ENCODE measurements at places on chromosomes 6 and 20. TPM values are rescaled to one million over a fixed set of nuclear protein-coding genes. Genes with fewer than 3 reads are reported as not detected.

The C4B gene
- 0.30 TPM for total RNA-seq

The PRL gene
- total RNA-seq, result not detected

The FAM217A gene
- not detected for total RNA-seq

The EXOC2 gene
- 46.5 TPM for total RNA-seq

The LINC00237 gene
- not detected for total RNA-seq

DNA sequence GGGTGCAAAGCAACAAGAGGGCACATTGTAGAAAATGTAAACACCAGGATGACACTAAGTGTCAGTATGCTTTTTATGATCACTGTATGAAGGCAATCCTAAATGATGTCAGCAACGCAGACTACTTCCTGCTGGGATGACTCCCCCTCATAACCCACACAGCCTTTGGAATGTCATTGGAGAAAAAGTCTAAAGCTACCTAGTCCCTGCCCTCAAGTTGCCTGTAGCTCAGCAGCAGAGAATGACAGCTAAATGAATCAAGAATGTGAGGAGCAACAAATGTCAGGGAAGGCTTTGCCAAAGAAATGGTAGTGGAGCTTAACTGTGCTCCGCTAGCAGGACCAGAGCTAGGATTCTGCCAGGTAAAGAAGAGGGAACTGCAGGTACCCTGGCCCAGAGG is 555.6 kb downstream of the CD83 start:
- no peak overlapping the region for H3K27ac ChIP-seq
- no peak overlapping the region for H3K4me3 ChIP-seq
- peaks cover 9% of the 10 kb centered on the region for H3K4me1 ChIP-seq
- no peaks in the 10 kb centered on the region for H3K27me3 ChIP-seq

DNA sequence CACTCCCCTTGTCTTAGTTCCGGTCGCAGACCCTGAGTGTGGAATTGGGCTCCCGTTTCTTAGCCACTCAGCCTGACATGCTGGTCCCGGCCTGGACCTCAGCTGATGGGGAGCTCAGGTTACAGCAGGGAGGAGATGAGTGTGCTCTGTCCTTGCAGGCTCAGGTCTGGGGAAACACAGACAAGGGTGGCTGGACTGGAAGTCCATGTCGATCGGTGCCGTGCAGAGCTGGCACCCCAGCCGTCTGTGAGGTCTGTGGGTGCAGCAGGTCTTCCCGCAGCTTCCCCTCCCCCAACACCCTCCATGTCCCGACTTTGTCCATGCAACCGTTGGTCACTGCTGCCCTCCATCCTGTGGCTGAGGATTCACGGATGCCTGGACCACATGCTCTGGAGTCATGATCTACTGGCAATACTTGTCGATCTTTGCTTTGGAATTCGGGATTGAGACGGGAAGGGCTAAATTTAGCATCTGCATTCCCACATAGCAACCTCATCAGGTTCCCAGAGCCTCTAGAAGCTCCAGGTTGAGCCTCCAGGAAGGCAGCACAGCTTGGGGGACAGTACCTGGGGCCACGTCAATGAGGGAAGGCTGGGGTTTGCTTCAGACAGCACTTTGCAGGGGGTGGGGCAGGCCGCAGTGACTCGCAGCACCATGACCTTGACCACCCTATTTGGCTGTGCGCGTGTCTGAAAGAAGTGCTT is 118.8 kb downstream of the PSMB1 start:
- DNase-seq, result peak; percentile 33
- H3K36me3 ChIP-seq, result no peaks in the 10 kb centered on the region
- H3K4me3 ChIP-seq, result no peak overlapping the region
- peaks cover 46% of the 10 kb centered on the region for H3K4me1 ChIP-seq

GRCh38 chr6:135161411-135162395 is 19.4 kb upstream of the MYB start:
- H3K27me3 ChIP-seq, result no peaks in the 10 kb centered on the region
- H3K4me3 ChIP-seq, result no peak overlapping the region
- H3K36me3 ChIP-seq, result no peaks in the 10 kb centered on the region

- H3K36me3 ChIP-seq, result no peaks in the 10 kb centered on the region
- H3K4me3 ChIP-seq, result no peak overlapping the region
- DNase-seq, result no peak
Observed at GRCh38 chr6:319177-320131, 27.2 kb downstream of the DUSP22 start.

DNA sequence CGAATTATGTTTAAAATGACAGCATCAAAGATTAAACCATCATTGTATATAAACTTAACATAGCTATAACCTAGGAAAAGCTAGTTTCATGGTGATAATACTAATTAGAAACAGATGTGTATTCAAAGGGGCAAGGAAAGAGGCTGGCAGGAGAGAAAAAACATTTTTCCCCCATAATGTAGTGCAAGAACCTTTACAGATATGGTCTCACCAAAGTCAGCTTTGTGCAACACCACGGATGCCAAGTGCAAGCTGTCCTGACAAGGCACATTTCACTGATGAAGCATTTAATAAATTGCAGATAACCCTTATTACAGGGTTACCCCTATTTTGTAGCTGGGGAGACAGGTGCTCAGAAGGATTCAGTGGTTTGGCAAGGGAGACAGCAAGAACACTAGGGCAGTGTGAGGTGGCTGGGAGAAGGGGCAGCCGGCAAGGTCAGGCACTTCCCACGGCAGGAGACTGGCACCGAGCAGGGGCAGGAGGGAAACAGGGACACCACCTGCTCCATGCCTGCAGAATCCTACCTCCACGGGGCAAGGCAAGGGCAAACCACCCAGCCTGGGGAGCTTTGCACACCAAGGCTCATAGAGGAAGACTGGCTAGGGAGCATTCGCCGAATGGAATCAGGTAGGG is 6.5 kb downstream of the RPS6KA2 start:
- H3K27ac ChIP-seq, result no peak overlapping the region
- no peak overlapping the region for H3K4me3 ChIP-seq
- peaks cover 6% of the 10 kb centered on the region for H3K27me3 ChIP-seq
- H3K36me3 ChIP-seq, result no peaks in the 10 kb centered on the region
- peaks cover 1% of the 10 kb centered on the region for H3K4me1 ChIP-seq

GRCh38 chr6:163751032-163751525 is 336.6 kb downstream of the QKI start:
- H3K27ac ChIP-seq, result no peak overlapping the region
- peaks cover 9% of the 10 kb centered on the region for H3K4me1 ChIP-seq
- H3K4me3 ChIP-seq, result no peak overlapping the region

DNA sequence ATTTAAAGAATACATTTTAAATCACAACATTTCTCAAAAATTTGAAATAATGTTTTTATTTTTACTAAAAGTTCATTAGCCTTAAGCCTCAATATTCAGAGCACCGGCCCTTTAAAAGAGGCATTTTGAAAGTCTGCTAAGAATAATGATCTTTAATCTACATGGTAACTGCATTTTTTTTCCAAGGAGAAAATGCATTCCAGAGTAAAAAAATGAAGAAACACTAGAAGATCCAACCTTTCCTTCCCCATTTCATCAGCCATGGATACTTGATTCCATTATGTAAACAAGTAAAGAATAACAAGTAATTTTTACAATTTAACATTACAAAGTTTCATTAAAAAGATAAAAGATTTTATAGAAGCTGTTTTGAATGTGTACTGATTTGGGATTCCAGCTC is 21.8 kb downstream of the LCA5 start:
- no peak overlapping the region for H3K27ac ChIP-seq
- H3K27me3 ChIP-seq, result no peaks in the 10 kb centered on the region
- H3K4me3 ChIP-seq, result no peak overlapping the region

DNA sequence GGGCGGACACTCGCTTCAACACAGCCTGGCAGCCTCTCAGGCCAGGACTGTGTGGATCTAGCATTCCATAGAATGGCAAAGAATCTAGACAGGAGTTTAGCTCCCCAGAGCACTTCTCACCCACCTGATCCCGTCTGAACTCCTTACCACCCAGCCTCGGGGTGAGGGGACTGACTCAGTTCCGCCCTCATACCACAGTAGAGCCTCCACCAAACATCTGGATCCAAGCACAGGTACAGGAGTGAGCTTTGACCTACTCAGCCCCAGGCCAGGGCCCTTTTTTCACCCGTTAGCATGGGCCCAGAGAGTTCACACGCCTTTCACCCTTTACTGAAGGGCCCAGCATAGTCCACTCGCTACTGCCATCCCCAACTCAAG is 715 bp downstream of the PSMF1 start:
- H3K27me3 ChIP-seq, result no peaks in the 10 kb centered on the region
- peak overlapping the region; percentile 99 for H3K4me3 ChIP-seq
- DNase-seq, result no peak
- H3K27ac ChIP-seq, result no peak overlapping the region
- H3K4me1 ChIP-seq, result peaks cover 9% of the 10 kb centered on the region
- H3K36me3 ChIP-seq, result no peaks in the 10 kb centered on the region

- DNase-seq, result no peak
- no peak overlapping the region for H3K27ac ChIP-seq
- peaks cover 3% of the 10 kb centered on the region for H3K4me1 ChIP-seq
- no peak overlapping the region for H3K4me3 ChIP-seq
Observed at GRCh38 chr20:1844325-1845162, 50.7 kb upstream of the SIRPA start.

DNA sequence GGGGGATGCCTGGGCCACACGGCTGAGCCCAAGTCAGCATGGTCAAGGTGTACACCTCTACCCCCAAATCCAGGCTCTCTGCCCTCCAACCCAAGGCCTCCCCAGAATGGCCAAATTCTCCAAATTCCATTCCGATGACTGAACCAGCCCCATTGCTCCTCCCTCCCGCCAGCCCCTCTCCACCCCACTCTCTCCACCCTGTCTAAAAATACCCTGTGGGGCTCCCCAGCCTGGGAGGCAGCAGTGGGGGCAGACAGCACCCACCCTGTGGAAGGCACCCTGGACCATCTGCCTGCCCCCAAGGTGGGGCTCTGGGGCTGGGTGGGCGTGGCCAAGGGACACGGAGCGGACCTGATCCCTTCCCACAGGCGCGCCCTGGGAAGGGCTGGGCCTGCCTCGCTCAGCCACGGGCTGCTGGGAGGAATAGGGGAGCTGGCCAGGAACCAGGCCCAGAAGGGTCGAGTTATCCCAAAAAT is 11.4 kb downstream of the TEAD3 start:
- H3K4me1 ChIP-seq, result peaks cover 43% of the 10 kb centered on the region
- no peaks in the 10 kb centered on the region for H3K27me3 ChIP-seq
- no peak overlapping the region for H3K4me3 ChIP-seq
- H3K27ac ChIP-seq, result no peak overlapping the region
- peak; percentile 75 for DNase-seq

GRCh38 chr20:63536997-63537524 is at the start of gene PTK6:
TSS of gene PTK6 (minus strand) at chr20:63537376. CDS start at chr20:63537314, 62 bp downstream.
- DNase-seq, result no peak
- H3K36me3 ChIP-seq, result no peaks in the 10 kb centered on the region
- no peaks in the 10 kb centered on the region for H3K4me1 ChIP-seq
- H3K27ac ChIP-seq, result no peak within 1 kb of the TSS
- H3K4me3 ChIP-seq, result peak within 1 kb of the TSS; percentile 42
